ENCODE measurements at places on chromosomes 3 and 15.

DNA sequence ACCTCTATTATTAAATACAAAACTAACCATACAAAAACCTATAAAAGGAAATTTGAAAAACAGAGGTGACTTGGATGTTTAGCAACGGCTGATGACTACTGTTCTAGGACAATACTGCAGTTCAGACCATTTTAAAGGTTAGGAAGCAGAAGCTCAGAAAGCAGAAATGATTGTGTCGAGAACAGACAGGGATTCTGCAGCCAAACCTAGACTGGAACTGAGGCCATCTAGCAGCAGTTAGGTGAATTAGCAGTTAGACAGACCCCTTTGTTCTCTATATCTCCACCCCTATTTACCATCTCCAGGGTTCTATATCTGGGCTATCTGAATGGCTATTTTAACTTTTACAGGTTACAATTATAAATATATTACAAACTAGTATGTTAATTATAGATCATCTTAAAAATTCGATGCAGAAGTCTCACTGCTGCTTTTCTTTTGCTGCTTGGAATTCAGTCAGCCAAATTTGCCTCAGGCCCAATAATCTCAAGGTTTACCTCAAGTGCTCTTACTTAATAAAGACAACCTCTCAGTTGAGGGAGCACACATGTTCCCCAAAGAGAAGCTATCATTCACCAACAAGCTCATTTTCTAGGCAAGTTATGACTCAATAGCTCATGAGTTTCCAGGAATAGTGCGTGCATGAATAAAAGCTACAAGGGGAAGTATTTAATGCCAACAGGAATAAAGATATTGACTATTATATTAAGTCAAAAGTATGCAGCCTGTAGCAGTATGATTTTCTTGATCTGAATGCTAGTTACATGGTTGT, 9.3 kb upstream of the IL1RAP start:
- no peak for DNase-seq

DNA sequence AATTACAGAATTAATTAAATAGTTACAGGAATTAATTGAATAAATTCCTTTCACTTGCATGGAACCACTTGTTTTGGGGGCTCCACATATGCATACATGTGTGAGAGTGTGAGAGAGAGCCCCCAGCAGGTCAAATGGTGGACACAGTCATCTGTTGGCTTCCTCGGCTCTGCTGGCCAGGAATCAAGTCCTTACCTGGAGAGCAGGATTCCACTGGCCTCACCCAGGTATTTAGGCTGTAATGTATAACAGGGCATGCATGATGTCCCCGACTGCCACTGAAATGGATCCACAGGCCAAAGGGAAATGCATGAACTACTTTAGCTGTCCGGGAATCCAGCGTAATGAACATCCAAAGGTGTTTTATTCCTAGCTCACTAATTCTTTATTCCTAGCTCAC, 139.7 kb upstream of the SMAD3 start:
- no peak for DNase-seq

DNA sequence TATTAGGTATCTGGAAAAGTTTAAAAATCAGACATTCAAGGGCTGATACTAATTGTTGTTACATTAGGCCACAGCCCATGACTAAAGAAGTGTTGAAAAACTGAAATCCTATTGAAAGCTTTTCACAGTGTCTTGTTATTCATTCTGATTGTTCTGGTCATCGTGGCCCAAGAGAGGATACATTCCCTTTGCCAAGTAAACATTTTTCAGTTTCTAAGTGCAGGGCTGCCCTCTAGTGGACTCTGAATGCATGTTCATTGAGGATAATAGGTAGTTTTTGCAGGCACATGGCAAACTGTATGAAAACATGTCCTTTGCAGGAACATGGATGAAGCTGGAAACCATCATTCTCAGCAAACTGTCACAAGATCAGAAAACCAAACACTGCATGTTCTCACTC, 181.1 kb downstream of the MYRIP start:
- no peak for DNase-seq

DNA sequence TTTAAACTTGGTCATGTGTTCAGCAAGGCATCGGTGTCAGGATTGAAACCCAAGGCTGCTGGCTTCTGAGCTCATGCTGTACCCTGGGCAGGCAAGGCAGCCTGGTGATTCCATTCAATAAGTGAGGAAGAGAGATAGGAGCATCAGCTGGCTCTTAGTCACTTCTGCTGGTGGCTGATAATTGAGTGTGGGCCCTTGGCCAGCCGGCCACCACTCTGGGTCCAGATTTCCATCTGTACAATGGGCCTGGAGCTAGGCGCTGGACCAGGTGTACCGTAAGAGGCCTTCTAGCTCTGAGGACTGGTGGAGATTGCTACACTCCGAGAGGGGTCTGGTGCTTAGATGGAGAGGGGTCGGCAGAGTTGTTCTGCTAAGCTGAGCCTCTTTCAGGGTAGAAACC, 4.3 kb downstream of the CD276 start:
- DNase-seq, result no peak

DNA sequence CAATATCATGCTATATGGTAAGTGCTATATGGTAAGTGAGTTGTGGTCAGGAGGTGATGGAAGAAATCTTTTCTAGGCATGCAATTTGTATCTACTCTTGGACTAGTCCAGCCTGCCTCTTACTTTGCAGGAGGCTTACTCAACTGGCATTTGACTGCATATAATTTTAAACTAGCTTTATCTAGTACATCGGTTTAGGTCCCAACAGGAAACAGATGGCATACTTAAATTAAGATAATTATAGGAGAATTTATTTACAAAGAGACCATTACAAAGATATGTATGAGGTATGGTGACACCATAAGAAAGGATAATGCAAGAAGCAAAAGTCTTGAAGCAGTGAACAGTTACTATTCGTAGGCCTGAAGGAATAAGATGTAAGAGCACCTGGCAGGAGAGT, 7.8 kb downstream of the SLC28A2 start:
- no peak for DNase-seq

Data from stimulated activated CD8-positive, alpha-beta memory T cell treated with anti-CD3 and anti-CD28 coated beads, Interleukin-7, amount 100 ng/mL, for 1 hour (primary cell).